Regular cardiac myocyte (primary cell): ENCODE measurements at places on chromosomes 4 and X. TPM values are rescaled to one million over a fixed set of nuclear protein-coding genes. Genes with fewer than 3 reads are reported as not detected.

Gene GLRB
- 11.7 and 31.9 TPM in 2 replicates for total RNA-seq

Gene FAM184B
- total RNA-seq, result under 0.01 and 0.28 TPM in 2 replicates

Gene NRK
- total RNA-seq, result under 0.01 and 0.56 TPM in 2 replicates

Gene ESX1
- not detected in 2 replicates for total RNA-seq

Gene DDX53
- total RNA-seq, result not detected in 2 replicates

Gene GCNA
- 1.5 and 3.4 TPM in 2 replicates for total RNA-seq

Gene BTK
- total RNA-seq, result not detected in 2 replicates

Gene HAUS7
- total RNA-seq, result 12.7 and 31.1 TPM in 2 replicates

Gene ARL9
- 0.19 and 0.28 TPM in 2 replicates for total RNA-seq

Gene KIF4A
- total RNA-seq, result 2.0 and 23.8 TPM in 2 replicates

Gene RHOXF2B
- not detected in 2 replicates for total RNA-seq

Gene LRCH2
- total RNA-seq, result 5.0 and 7.0 TPM in 2 replicates

Gene GLRA3
- total RNA-seq, result not detected in 2 replicates

Gene DCK
- 21.4 and 28.6 TPM in 2 replicates for total RNA-seq

Gene KLF8
- 1.9 and 2.3 TPM in 2 replicates for total RNA-seq

Gene YIPF6
- 26.8 and 36.4 TPM in 2 replicates for total RNA-seq

Gene ADH7
- not detected in 2 replicates for total RNA-seq

Gene KLHL5
- 47.7 and 74.7 TPM in 2 replicates for total RNA-seq

Gene PDGFC
- 53.3 and 67.9 TPM in 2 replicates for total RNA-seq

Gene KLHL4
- 4.4 and 5.4 TPM in 2 replicates for total RNA-seq

Gene GPR50
- not detected in 2 replicates for total RNA-seq

Gene GAGE12E
- not detected in 2 replicates for total RNA-seq

Gene AMER1
- total RNA-seq, result 1.1 and 1.2 TPM in 2 replicates

Gene NALF2
- total RNA-seq, result under 0.01 TPM in 2 replicates

Gene GSTCD
- total RNA-seq, result 16.6 and 23.2 TPM in 2 replicates

Gene SPANXC
- not detected in 2 replicates for total RNA-seq

Gene RAI2
- total RNA-seq, result 0.38 and 0.56 TPM in 2 replicates

Gene EREG
- 4.2 and 6.1 TPM in 2 replicates for total RNA-seq

Gene EDA2R
- 8.8 and 14.9 TPM in 2 replicates for total RNA-seq

Gene LPAR4
- under 0.01 and 0.19 TPM in 2 replicates for total RNA-seq

Gene PF4V1
- 10.2 and 16.1 TPM in 2 replicates for total RNA-seq

Gene UGT2A1
- not detected in 2 replicates for total RNA-seq

Gene P2RY4
- not detected in 2 replicates for total RNA-seq

Gene FAM3A
- 31.6 and 35.5 TPM in 2 replicates for total RNA-seq

Gene TMEM271
- total RNA-seq, result not detected in 2 replicates

Gene CAPN6
- under 0.01 TPM in 1 of 2 replicates, not detected in the other for total RNA-seq

Gene CENPU
- total RNA-seq, result 5.6 and 41.0 TPM in 2 replicates

Gene DCAF8L2
- total RNA-seq, result not detected in 2 replicates

Gene PSAPL1
- total RNA-seq, result not detected in 2 replicates
